ENCODE measurements at places on chromosomes 3 and 15.

- no peak for DNase-seq
Observed at GRCh38 chr3:37787153-37787867, 74.4 kb upstream of the CTDSPL start.

GRCh38 chr3:175713268-175713667, 854.1 kb downstream of the NAALADL2 start:
- no peak for DNase-seq

DNA sequence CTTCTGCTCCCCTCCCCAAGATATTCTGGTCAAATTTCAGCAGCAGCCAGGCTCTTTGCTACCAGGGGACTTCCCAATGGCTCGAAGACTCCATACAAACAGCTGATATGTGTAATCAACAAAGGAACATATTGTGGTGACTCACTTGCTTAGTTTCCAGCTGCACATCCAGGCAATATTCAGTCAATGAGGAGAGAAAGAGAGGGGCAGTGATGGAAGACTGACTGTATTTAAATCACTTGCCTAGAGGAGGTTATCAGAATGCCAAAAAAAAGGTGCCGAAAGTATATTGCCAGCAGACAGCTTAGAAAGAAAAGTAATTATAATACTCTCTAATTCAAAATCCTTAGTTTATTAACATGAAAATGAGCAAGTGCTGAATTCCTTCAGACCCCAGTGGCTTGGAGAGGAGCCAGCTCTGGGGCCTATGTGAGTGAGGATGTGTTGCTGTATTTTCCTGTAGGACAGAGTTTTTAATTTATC, 236.5 kb downstream of the LRTM1 start:
- no peak for DNase-seq

DNA sequence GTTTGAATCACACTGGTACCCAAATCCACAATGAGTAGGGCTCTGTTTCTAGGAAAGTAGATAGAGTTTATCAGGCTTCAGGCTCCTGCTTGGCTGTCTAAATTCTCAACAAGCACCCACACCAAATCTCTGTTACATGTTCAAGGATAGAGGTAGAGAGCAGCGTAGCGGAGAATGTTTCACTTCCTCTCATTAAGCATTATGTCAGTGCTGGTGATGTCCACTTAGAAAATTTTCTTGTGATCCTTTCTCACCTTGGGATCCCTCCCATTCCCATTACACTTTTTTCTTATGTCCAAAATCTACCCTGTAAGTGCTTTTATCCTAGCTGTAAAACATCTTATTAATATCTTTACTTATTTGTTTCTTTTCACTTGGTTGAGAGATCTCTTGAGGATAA, 34.7 kb upstream of the GCSAM start:
- DNase-seq = no peak

GRCh38 chr15:73001840-73002239, 50.4 kb upstream of the NEO1 start:
- no peak for DNase-seq

GRCh38 chr3:60573494-60573893, 677.8 kb downstream of the FHIT start:
- peak; percentile 17 for DNase-seq

DNA sequence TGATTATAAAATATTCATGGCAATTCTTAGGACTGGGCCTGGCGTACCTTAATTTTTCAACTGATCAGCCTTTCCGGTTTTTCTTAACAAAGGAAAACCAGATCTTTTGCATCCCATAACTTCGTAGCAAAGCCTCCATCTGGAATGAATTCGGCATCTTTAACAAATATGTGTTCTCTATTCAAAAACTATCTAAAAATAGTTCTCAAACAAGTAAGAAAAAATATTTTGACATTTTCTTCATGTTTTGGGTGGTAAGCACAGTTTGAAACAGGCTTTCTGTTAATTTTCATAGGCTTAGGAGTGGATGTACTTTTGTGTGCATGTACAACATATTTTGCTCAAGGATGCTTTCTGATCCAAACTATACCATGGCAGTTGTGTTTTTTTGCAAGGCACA, 55.1 kb downstream of the RBMS3 start:
- no peak for DNase-seq

DNA sequence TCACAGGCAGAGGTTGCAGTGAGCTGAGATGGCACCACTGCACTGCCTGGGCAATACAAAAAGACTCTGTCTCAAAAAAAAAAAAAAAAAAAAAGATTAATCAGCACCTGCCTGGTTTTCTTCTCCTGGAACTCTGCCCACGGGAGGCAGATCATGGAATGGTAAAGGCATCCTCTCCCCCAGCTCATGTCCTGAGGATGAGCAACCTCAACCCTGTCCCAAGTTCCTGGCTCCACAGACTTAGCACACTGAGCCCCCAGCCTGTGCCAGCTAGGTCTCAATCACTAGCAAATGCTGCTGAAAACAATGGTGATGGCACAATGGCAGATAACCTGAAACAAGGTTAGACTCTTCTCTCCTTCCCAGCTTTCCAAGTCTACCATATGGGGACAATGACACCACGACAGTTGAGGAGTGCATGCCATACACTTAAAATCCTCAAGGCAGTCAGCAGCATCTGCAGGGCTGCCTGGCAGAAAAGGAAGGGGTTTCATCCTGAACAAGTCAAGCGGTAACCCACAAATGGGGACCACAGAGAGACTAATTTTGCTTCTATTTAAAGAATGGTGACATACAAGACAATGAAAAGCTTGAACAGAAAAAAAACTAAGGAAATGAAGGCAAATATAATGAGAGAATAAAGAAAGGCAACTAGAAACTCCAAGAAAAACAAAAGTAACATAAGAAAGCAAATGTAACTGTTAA, 4.8 kb downstream of the CLN6 start:
- no peak for DNase-seq

GRCh38 chr3:40524222-40524567, 565 bp upstream of the ZNF621 start:
- DNase-seq = no peak

DNA sequence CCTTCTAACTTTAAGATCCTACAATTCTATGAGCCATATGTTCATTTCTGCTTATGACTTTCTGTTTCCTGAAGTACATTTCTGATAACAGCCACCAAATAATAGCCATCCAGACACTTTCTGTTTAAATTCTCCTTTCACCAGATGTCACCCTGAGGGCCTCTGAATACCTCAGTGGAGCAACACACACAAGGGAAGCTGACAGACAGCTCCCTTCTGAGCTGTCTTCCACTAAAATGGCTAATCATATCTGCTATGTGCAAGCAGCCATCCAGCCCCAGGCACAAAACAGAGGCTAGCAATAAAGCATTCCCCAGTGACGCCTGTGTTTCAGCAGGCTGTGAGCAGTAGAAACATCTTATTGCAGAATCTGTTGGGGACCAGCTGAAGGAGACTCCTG, 666.6 kb upstream of the UBE2E2 start:
- no peak for DNase-seq

DNA sequence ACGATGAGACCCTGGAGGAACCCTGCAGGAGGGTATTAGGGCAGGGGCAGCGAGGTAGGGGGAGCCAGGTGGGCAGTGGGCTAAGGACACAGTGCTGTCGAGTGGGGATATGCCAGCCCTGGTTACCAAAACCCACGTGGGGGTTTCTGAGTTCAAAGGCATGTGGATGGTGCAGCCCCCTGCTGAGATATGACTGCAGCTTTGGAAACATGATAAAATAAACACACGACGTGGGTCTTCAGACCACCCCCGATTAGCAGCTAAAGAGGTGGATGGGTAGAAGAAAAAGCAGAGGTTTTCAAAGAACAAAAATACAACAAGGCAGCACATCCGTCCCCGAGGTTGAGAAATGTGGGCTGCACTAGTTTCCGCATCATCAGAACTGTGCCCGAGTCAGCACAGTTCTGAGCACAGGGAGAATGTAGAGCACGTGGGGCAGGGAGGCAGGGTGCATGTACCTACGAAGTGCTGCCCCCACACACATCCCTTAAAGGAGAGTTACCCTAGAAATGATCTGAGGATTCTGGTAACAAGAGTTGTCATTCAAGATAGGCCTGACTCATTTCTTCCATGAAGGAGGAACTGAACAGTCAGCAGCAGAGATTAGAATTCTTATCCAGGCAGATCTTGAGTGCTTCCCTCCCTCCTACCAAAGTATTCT, 121.3 kb downstream of the RPLP1 start:
- peak; percentile 13 for DNase-seq

DNA sequence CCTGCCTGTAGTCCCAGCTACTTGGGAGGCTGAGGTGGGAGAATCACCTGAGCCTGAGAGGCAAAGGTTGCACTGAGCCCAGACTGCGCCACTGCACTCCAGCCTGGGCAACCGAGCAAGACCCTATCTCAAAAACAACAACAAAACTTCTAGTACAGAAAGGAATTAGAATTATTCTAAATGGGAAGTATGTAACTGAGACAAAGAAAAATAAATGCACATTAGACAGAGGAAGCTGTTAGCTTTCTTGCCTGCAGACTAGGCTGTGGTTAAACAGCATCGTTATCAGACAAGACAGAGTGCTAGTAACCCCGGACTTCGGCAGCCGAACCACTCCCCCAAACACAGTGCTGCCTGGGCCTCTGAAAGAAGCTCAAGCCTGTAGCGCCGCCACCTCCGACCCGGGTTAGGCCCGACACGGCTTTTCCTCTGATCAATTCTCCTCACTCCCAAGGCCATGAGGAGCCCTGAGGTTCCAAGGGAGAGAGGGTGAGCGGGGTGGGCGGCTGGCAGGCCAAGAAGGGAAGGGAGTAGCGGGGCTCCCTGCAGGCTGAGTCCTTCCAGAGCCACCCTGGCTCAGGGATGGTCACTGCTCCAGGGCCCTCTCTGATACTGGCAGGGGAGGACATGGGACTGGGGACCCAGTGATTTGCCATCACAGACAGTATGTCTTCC, 44.8 kb upstream of the MUC4 start:
- DNase-seq = no peak

GRCh38 chr3:167318996-167319615, 61.0 kb downstream of the ZBBX start:
- DNase-seq = no peak

GRCh38 chr3:128950223-128950938, 43.5 kb downstream of the CFAP92 start:
- no peak for DNase-seq

GRCh38 chr3:82561784-82562183, 800.3 kb upstream of the GBE1 start:
- no peak for DNase-seq

DNA sequence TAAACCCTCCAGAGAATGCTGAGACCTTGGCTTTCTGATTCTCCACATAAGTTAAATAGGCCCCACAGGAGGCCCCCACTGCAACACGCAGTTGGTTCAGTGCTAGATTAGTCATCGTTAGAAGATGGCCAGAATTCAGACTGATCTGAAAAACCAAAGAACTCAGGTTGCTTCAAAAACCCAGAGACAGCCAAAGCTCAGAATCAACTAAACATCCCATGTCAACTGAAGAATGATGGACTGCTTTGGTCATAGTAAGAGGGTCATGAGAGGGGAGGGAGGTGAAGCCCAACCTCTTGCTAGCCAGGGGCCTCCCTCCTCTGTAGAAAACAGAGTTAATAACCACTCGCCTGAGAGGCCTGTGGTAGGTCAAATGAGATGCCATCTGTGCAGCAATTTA, 93.1 kb downstream of the AKAP13 start:
- no peak for DNase-seq

GRCh38 chr3:16205156-16205870, 30.8 kb downstream of the GALNT15 start:
- no peak for DNase-seq

DNA sequence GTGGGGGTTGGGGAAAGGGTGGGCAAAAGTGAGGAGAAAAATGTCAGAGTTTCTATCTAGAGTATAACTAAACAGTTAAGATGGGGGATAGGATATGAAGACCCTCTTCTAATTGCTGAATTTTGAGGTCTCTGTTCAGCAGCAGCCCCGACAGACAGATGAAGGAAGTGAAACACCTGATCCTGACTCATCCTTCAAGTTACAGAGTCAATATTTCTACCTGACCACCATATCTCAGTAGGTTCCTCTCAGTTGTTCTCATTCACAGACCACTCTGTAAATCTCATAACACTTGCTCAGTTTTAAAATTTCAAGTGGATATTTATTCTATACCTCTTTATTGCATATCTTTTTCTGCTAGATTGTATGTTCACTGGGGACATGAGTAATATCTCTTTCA, 69.5 kb downstream of the CCDC54 start:
- no peak for DNase-seq

All from nucleus accumbens (tissue), 56 donors.